ENCODE measurements at places on chromosomes 12 and 14.

DNA sequence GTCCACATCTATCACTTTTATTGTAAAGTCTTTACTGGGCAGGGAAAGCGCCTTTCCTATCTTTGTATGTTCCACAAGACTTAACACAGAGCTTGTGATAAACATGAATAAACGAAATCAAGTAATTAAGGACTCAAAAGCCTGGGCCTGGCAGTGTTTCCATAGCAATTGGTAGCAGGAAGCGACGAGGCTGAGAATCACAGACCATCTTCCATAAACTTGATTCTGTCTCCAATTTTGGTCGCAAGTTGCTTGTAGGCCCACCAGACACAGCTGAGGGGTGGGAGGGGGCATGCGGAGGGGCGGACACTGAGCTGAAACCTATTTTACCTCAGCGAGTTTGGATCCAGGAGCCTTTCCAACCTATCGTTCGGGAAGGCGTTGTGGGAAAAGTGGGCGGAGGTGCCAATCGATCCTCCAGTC lies 302 bp downstream of the CCDC38 start:
- DNase-seq: no peak

GRCh38 chr14:99612071-99612737 lies 8.2 kb upstream of the CCDC85C start:
- DNase-seq: no peak

DNA sequence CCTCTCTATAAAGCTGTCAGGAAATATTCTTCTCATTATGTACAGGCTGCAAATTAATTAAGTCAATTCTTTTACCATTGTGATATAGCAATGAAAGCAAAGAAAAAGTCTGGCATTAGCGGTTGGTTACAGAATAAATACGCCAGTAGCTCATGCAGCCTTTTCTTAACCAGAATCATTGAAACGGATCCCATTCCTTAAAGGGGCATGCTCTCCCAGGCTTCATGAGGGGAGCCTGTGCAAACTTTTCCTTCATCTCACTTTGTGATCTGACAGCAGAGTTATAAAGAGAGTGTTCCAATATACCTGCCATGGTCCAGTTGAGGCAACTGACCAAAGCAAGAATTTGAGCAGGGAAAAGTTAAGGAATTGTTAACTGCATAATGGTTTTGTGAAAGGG lies 337.7 kb downstream of the EMP1 start:
- DNase-seq: no peak

- no peak for DNase-seq
Measured at GRCh38 chr14:54646626-54647025, 79.7 kb downstream of the SAMD4A start.

GRCh38 chr12:52452101-52452500 lies at the start of gene KRT6B:
TSS of gene KRT6B (minus strand) at chr12:52452146. CDS start at chr12:52452078, 68 bp downstream.
- DNase-seq: no peak

DNA sequence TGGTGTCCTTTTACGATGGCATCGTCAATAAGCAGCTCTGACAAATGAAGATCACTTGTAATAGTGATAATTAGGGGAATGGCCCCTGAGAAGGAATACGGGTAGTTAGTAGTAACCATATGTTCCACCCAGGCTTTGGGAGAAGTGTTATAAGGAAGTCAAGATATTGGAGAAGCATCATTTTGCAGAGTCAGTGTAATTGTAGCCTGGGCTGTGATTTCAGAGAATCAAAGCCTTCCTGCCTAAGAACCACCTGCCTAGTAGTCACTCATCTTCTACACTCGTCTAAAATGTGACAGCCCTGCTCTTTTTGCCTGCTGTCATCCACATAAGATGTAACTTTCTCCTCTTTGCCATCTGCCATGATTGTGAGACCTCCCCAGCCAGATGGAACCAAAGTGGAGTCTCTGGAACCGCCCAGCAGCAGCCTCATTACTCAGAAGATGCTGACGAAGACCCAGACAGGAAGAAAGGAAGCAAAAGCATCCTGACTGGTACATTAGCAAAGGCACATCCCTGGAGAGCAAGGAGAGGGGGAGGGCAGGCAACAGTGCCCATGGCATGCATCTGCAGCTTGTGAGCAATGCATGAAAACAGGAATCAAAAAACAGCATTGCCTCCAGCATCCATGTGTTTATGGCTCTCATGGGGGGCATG lies 12.6 kb upstream of the EDDM3A start:
- DNase-seq: no peak

DNA sequence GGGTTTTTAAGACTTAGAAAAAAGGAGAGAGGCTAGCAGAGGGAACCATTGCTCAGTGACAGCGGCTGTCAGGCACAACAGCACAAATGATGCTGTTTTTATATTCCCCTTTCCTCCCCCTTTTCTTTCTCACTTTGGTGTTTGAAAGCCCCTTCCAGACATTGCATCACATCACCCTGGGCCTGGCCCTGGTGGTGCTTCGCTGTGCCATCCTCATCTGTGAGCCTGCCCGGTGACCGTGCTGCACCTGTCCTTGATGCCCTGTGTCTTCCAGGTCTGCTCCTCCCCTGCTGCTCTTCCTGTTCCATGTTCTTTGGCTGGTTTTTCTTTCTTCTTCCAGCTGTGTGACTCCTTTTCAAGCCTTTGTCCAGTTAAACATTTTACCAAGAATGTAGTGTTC lies 24.8 kb downstream of the KLC1 start:
- no peak for DNase-seq
